ENCODE measurements at places on chromosomes 3 and 15.

GRCh38 chr3:124318014-124318413 lies 326.1 kb upstream of the ROPN1 start:
- DNase-seq, result no peak

GRCh38 chr3:7779331-7779730 lies 722.3 kb upstream of the LMCD1 start:
- DNase-seq, result no peak

DNA sequence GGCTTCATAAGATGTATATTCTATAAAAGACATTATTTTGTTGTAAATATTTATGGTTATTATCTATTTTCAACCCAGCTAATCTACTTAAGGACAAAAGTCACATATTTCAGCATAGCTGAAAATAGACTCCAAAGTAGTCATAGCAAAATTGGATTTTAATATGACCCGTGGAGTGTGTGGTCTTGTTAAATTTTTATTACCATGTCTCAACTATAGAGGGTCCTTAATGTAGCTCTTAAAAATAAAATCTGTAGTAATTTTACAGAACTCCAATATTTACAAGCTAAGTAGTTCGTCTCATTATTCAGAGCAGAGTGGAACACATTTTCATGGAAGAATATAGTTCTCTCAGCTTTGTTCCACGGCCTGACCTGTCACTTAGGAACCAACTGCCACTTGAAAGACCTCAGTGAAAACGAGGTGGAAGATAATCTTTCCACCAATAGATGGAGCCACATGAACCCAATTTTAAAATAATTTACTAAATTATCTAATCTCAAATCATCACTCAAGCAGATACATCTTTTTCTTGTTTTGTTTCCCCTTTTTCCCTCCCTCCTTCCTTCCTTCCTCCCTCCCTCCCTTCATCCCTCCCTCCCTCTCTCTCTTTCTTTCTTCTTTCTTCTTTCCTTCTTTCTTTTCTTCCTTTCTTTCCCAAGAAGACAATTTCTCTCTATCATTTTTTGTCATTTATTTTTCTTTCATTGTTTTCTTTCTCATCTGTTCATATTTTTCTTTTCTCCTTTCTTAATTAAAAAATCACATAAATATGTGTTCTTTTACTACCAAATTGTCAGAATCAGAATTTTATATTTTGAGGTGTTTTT lies 97.2 kb downstream of the CLDN1 start:
- no peak for DNase-seq

DNA sequence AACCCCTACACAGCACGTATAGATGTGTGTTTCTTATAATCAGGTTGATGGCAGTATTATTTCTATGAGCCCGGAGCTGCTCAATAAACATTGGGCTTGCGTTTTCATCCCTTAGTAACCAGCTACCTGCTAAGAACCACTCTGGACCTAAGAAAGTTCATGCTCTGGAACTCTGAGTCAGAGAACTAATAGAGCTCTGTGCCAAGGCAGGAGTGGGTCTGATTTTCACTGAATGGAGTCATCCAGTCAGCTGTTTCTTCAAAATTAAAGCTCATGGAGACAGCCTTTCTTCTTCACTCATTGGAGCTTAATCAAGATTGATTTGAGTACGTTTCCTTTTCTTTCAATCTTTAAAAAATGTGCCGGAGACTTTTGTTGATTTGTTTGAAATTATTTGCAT lies 145.7 kb downstream of the BBX start:
- no peak for DNase-seq

DNA sequence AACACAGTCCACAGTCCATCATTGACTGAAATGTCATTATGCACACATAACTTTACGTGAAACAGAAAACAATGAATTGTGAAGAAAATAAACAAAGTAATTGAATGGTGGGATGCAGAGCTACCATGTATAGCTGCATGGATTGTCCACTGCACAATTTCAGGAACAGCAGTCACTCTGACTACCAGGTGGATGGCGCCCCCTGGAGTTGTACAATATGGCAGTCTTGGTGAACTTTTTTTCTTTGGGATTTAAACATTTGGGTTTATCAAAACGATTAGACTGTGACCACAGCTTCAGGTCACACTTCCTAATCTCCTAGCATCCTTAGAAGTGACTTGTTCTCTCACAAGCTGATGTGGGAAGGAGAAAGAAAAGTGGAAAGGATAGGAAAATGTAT lies 48.9 kb upstream of the TCF12 start:
- no peak for DNase-seq

DNA sequence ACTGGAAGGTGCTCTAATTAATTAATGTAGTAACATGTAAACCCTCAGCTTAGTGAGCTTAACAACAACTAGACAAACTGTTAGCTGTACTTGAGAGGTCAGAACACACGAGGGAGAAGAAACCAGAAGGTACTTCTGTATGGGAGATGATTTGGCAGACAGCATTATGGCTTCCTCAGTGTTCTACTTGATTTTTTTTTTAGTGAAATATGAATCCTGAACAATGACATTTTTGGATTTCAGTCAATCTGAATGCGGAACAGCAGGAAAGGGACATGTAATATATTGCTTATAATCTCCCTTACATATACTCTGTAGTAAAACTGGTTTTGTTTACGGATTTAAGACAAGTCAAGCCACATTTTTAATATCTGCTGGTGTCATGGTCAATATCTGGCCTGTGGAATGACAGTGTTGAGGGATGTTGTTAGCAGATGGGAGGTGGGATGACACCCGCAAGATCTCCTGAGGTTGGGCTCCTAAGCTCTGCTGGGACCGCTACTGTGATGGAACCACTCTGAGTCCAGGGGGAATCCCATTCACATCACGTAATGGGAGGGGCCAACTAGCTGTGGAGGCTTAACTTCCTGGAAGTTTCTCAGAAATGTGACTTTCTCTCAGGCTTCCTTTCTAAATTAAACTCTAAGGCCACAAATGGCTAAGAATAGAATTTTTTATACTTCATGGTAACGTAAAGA lies 18.7 kb downstream of the TNFAIP8L3 start:
- no peak for DNase-seq

- no peak for DNase-seq
These were observed 11.3 kb downstream of the SELENOS start for GRCh38 chr15:101266034-101266433.

- DNase-seq, result no peak
These were observed 88.2 kb downstream of the FAM43A start for GRCh38 chr3:194773771-194774455.

- no peak for DNase-seq
These were observed 655.5 kb downstream of the GBE1 start for GRCh38 chr3:81105789-81106488.

GRCh38 chr15:58572521-58572920 lies 140.7 kb downstream of the LIPC start:
- DNase-seq, result no peak

- DNase-seq, result peak; percentile 58
These were observed 19.1 kb upstream of the TM4SF18 start for GRCh38 chr3:149352556-149352955.

DNA sequence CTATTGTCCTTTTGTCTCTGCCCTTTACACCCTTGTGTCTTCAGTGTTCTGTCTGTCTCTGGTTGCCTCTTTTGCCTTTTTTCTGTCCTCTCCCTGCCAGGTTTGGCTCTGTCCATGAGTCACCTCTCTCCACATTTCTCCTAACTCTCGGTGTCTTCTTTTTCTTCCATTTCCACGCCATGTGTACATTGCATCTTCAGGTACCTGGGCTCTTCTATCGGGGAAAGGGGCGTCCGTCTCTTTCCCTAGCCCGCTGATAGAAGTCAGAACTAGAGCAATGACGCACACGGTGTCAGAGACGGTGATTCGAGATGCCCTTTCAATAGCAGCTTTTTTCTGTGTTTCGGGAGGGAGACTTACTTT lies 641 bp downstream of the OPA1 start:
- DNase-seq, result no peak

DNA sequence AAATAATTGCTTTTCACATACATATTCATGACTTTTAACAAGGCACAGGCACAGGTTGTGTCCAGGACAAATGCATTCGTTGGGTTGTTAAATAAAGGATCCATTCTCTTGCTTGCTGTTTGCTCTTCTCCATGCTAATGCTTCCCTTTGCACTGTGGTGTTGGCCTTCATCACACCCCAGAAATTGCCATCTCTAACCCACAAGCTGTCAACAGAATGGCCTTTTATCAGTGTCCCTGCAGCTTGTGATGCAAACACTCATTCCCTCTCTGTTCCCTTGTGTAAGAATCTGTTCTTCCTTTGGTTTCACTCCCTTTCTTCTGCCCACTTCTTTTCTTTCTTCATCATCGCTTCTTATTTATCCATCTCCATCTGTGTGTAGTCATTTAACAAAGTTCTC lies 72.2 kb downstream of the SLC7A14 start:
- DNase-seq, result no peak

GRCh38 chr3:189278221-189278620 lies 106.5 kb downstream of the TPRG1 start:
- DNase-seq, result no peak

GRCh38 chr15:44738340-44738984 lies 2.1 kb downstream of the TRIM69 start:
- DNase-seq, result no peak

DNA sequence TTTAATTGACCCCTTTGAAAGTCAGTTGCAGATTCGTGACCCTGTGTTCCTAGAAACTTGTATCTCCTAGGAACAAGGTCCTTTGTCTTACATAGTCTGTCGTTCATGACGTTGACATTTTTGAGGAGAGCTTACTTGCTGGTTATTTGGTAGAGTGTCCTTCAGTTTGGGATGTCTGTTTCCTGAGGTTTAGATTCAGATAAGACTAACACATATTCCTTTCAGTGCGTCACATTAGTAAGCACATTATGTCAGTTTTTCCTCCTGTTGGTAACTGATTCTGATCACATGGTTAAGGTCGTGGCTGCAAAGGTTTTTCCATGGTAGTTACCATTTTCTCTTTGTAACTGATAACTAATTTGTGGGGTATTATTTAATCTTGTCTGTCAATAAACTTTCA lies 80.8 kb downstream of the PCCB start:
- no peak for DNase-seq

- peak; percentile 28 for DNase-seq
These were observed 64.9 kb downstream of the SLC7A14 start for GRCh38 chr3:170520996-170521395.

DNA sequence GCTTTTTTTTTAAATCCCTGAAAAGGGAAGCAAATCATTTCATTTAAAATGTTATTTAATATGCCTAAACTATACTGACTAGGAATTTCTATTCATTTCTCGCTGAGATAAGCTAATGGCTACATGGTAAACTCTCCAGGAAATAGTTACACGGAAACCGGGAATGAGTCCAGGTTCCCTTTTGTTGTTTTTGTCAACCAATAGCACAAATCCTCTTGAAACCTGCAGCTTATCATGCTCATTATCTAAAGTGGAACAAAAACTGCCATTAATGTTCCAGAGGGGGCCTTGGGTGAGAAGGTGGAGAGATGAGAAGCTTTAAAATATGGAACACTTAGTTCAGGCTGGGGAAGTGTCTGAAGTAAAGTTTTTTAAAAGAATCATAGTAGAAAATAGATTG lies 113.5 kb upstream of the ALCAM start:
- DNase-seq, result peak; percentile 94

GRCh38 chr3:4174791-4175190 lies 128.4 kb upstream of the SETMAR start:
- no peak for DNase-seq

- no peak for DNase-seq
These were observed 23.4 kb upstream of the SLC41A3 start for GRCh38 chr3:126107203-126107939.

Data from NCI-H2081 treated with DMSO at 0.1 percent for 48 hours (cell line).